ENCODE measurements at places on chromosomes 1 and 21.

DNA sequence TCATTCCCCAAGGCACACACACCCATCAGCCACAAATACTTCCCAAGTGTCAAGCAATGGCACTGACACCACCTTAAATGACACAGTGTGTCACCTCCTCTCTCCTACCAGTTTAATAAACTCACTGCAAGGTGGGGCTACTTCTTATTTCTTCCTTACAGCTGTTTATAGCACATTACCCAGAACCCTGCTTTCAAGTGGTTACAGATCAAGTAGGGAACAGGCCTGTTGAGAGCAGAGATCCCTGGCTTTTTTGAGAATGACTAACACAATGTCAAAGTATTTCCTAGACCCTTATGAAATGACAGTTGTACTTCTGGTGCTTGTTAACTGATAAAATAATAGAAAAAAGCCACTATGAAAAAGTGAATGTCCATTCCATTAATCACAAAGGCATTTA, 19.8 kb downstream of the ZBTB17 start:
- peak; percentile 29 for DNase-seq

GRCh38 chr1:29264773-29265389, 28.6 kb downstream of the PTPRU start:
- DNase-seq, result peak; percentile 42

DNA sequence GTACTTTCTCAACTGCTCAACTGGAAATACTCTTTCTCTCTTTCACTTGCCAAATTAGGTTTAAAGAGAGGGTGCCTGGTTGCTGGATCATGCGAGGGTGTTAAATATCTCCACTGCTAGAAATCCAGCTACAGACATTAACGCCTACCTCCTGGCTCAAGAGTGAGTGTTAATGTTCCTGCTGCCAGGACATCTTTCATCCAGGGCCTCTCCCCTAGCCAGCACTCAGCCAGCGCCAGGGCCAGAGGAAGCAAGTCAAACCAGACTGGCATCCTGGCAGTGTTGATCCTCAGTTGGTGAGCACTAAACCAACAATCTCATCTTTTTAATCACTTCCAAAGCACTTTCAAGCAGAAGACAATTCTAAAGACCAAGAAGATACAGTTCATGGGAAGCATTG, 92.9 kb upstream of the BARHL2 start:
- no peak for DNase-seq

DNA sequence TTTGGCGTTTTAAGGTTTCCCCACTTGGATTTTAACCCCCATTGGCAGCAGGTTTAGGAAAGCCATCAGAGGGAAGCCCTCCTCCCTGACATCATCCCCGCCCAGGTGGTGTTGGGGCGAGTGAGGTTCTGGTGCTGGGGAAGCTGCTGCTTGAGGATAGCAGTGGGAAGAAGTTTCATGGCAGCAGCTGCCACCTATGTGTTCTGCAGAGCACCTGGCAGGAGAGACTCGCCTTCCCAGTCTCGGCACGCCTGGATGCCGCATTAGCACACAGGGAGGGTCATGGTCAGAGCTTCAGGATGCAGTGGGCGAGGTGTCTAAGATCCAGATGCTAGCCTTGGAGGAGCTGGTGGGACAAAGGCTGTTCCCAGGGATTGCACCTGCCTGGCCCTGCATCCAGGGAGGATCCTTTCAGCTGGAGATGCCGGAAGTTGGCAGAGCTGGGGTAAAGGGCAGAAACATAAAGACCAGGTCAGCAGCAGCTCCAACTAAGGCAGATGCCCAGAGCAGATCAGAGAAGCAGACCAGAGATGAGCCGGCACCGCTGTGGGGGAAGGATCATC, 33.9 kb downstream of the ABCG1 start:
- DNase-seq, result no peak

DNA sequence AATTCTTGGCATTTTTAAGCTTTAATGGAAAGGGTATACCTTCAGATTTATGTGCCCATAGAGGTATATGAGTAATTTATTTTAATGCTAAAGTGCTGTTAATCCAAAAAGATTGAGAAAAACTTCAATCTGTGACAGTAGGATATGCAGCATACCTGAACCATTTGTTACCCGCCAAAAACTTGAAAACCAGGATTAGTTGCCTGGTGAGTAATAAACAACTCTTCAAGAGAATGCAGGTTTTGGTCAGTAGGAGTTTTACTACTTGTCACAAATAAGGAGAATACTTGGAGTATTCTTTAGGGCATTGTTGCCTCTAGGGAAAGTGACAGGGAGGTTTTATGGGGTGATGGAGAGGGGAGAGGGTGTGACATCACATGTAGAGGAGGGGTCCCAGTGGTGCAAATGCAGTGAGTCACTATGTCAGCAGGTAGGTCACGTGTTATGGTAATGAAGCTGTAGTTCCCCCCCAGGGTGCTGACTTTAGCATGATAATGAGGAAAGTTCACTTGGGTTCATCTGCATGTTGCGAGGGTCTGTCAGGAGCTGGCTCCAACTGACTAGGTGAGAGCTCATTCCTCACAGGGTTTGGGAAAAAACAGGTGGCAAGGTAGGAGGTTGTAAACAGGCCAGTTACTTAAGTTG, 23.1 kb downstream of the USP25 start:
- DNase-seq, result no peak

- no peak for DNase-seq
Measured at GRCh38 chr1:202563818-202564217, 146.4 kb downstream of the SYT2 start.

DNA sequence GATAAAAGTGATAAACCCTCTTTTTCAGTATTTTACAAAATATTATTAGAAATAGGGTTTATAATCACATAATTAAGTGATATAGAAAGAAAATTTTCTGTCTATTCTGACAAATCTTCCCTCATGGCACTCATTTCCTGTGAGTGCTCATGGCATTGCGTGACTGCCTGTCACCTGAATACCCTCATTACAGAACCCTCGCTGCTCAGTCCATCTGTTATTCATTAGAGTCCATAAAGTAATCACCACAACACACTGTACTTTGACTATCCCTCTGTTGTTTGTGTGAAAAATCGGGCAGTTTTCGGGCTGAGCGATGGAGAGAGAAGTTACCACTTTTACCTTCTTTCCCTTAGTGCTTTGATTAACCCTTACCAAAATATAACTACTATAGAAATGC, 100.4 kb upstream of the BRINP3 start:
- peak; percentile 3 for DNase-seq

- no peak for DNase-seq
Measured at GRCh38 chr1:240646571-240647240, 34.8 kb upstream of the GREM2 start.

- DNase-seq, result no peak
Measured at GRCh38 chr1:5989731-5990271, 2.4 kb downstream of the NPHP4 start.

DNA sequence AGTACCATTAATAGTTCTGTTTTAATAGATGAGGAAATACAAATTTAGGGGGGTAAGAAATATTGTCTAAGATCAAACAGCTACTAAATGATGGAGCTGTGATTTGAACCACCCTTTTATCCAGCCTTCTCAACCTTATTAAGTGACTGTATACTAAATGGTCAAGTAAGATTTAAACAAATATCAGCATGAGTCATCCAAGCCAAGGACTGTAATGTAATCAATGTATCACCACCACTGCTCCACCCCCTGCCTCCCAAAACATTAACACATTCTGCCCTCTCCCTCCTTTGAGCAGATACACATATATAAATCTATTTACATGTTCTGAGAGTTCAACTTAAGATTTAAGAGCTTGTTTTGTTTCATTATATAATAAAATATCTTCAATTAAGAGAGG, 58.9 kb downstream of the LRRC40 start:
- DNase-seq, result peak; percentile 25

DNA sequence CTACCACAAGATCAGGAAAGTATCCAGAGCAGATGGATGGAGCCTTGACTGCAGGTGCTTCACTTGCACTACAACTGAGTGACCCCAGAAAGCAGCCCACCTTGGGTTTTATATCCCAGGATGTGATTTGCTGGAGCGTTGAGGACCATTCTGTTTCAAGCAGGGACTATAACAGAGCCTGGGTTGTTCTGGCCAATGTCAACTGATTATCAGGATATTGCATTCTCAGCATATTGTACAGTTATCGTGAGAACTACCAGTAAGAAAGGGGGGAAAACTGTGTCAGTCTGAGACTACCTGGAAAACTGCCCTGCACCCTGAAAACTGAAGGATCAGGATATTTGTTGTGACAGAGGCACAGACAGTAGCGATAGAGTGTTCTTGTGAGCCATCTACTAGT, 8.0 kb downstream of the ZNF669 start:
- DNase-seq, result no peak

GRCh38 chr1:12114916-12115315, 51.8 kb downstream of the TNFRSF8 start:
- DNase-seq, result no peak

DNA sequence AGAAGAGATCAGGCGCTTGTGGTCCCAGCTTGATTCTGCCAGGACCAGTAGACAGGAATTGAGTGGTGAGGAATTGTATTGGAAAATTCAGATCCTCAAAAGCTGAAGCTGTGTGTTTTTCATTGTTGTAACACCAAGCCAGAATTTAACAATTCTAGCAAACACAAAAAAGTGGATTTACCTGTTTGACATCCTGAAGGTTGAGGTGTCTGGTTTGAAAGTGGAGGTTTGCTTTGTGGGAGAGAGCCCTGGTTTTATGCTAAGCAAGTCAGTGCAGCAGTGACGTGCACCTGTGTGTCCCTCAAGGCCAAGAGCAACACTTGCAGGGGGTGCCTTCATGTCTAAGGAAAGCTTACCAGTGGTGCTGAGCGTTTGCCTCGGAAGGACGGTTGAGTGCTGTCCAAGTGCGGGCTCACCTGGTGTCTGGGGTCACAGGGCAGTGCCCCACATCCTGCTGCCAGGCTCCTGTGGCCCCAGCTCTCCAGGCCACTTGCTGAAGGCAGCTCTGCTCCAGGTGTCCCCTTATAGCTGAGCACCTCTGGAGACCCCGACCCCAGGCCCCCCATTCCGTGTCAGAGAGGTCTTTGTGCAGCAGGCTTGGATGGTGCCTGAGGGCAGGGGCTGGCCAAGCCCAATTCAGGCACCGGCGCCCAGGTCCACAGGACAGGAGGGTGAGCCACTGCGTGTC, 27.7 kb downstream of the PCNT start:
- no peak for DNase-seq

DNA sequence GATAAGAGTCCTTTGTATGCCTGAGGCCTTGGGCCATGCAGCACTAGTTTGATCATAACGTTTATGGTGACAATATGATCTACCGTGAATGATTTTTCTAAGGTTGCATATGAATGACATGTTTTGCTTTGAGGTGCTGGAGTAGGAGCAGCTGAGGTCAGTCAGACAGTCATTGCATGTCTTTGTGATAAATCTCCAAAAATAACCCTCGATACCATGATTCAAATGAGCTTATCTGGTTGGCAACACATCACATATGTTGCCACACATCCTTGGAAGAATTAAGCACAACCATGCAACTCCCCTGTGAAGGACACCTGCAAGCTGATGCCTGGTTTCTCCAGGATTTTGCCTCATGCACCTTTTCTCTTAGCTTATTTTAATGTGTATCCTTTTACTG, 394.5 kb downstream of the LTN1 start:
- no peak for DNase-seq

DNA sequence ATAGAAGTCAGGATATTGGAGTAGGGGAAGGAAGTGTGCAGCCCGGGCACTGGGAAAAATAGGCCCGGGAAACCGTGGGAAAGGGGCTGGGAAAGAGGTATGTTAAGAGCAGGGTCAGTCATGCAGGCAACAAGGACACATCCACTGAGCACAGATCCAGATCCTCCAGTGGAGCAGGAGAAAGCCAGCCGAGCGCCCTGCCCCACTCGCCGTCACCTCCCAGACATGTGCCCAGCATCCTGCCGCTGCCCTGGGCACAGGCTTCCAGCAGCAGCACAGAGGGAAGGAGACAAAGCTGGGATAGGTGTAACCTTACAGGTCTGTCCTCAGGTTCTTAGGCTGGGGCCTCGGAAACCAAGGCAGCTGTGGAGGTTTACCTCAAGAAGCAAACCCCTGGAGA, 64.2 kb downstream of the FAM163A start:
- DNase-seq, result no peak

DNA sequence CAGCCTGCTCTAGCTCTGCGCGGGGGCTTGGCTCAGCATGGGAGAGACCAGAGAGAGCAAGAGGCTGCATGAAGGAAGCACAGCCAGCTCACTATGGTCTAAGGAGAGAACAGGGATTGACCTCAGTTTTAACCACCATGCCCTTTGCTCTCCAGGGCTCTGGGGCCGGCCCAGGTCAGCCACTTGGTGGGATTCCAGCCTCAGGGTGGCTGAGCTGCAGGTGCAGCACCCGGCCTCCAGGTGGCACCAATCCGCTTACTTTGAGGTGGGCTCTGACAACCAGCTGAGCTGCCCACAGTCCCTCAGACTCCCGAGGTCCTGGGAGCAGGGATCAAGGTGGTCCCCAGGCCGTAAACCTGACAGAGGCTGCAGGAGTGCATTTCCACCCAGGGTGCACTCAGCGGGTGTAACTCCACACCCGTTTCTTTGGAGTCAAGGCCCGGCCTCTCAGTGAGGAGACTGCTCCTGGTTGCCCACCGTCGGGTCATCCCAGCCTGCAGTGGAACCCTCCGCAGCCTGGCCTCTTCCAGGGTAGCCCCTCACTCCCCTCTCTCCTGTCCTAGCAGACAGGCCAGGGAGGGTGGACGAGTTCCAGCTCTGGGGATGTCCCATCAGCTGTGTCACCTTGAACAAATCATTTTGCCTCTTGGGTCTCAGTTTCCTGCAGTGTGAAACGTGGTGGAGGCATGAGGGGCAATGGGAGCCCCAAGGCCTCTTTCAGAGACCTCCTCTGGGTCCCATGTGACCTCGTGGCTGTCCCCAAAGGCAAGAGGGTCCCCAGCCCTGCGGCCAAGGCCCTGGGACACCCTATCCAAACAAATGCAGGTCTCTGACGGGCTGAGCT, 607 bp upstream of the LGR6 start:
- peak; percentile 39 for DNase-seq

DNA sequence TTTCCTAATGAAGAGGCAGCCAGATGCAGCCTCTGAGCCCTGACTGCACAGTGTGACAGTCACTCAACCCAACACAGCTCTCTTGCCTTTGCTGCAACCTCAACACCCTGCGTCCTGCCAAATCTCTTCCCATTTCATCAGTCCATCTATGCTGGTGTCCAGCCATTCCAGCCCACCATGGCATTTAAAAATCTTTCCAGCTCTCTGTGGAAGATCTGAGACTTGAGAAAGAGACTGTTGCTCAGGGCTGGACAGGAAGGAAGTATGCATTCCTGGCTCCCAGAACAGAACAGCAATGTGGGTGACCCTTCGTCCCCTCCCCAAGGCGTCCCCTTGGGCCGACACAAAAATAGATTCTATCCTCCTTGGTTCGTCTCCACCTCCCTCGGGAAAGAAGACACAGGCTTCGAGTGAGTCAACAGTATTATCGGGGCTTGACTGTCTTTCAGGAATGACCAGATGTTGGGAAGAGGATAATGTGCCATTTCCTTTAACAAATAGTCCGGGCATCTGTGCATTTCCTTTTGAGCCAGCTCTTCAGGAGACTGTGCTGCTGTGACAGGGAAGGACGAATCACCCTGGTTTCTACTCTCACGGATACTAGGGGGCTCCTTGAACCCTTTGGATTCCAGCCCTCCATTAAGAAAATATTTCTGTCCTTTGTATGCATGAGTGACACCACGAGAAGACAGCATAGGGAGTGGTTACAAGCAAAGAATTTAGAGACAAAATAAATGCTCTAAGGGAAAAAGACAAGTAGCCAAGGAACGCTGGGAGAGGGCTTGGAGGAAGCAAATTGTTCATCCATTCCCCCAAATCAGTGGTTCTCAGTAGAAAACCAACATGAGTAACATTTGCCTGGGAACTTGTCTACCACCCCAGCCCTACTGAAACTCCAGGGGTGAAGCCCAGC, 111.4 kb upstream of the CDC42BPA start:
- DNase-seq, result peak; percentile 58

- DNase-seq, result no peak
Measured at GRCh38 chr1:233375653-233376052, 48.1 kb downstream of the MAP3K21 start.

GRCh38 chr1:204502241-204502640, 7.6 kb upstream of the PIK3C2B start:
- DNase-seq, result no peak

Measured in astrocyte of the spinal cord (primary cell).